ENCODE measurements at places on chromosomes 7 and 10.

- DNase-seq, result no peak
These were observed 77.5 kb downstream of the SEPTIN7 start for GRCh38 chr7:35878351-35878750.

- no peak for DNase-seq
These were observed 45.5 kb downstream of the VOPP1 start for GRCh38 chr7:55526770-55527169.

GRCh38 chr7:36115448-36116321, 37.4 kb upstream of the EEPD1 start:
- no peak for DNase-seq

- DNase-seq, result no peak
These were observed 82.4 kb upstream of the TRIL start for GRCh38 chr7:29040579-29040925.

- no peak for DNase-seq
These were observed 675.5 kb downstream of the XPNPEP1 start for GRCh38 chr10:109247814-109248213.

DNA sequence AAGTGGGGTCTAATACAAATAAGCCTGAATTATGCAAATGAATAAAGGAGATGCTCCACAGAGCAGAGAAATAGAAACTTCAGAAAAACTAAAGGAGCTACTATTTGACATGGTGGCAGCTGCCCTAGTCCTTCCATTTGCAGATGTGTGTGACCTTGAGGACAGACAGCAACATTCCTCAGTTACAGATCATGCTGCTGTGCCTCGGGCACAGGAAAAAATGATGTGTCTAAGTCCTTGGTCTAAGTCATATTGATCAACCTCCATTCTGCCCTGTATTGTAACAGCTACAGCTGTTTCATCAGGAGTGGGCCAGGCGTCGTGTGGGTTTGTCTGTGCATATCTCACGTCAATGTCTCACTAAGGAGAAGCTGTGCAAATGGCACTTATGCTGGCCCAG, 710.4 kb downstream of the TNS3 start:
- DNase-seq, result no peak

- no peak for DNase-seq
These were observed 9.7 kb upstream of the ANLN start for GRCh38 chr7:36379831-36380504.

DNA sequence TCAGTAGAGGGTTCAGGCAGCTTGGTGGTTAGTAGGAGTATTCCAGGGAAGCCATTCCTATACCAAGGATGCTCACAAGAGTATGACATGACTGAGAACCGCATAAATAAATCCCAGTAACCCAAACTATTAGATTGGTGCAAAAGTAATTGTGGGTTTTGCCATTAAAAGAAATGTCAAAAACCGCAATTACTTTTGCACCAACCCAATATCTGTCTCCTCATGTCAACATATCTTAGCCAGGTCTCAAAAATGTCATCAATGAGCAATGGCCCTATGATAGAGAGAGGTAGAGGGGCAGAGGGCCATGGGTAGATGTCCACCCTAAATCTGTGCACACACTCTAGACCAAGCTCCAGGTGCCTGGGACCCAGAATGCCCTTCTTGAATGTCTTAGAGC, 23.6 kb downstream of the NEUROD6 start:
- DNase-seq, result no peak

DNA sequence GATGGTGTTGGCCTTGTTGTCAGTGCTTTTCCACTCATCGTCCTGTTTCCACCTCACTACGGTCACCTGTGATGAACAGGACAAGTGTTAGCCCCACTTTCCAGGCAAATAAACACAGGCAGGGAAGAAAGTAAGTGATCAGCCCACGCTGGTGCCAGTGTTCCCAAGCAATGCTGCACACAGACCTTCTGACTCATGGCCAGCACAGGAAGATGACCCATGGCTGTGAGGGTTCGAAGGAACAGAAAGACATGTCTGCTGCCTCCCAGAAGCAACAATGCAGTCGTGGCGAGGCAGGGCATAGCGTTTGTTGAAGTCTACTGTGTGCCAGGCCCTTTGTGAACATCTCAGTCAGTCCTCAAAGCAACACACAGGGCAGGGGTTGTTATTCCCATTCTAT, 35.7 kb downstream of the SLC29A3 start:
- no peak for DNase-seq

DNA sequence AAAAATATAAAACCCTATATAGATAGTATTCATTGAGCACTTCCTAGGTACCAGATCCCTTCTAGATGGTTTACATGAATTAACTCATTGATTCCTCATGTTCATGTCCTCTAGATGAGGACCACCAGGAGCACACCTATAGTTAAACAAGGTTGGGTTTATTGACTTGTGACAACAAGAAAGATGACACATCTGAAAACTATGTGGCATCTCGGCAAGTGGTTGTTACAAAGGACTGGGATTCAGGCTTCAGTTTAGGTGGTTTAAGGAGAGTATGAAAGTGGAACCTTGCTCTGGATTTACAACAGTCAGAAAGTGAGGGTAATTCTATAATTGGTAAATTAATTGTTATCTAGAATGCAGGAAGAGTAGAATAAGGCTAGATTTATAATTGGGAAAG, 99.0 kb upstream of the PHF14 start:
- no peak for DNase-seq

DNA sequence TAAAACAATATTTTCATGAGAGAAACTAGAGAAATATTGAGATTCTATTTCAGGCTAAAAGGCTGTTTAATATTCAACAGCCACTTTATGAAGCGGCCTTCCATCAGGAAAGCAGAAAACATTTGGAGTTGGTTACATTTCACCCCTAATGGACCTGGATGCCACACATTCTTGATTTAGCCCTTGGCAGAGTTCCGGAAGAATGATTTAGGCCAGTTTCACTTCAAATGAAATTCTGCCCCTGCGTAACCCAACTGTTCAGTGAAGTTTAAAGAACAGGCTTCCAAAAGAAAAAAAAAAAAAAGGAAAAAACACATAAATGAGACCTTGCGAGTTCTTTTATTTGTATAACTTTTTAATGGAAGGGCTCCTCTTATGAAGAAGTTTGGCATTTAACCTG, 239.2 kb upstream of the AKR1E2 start:
- DNase-seq, result no peak

- no peak for DNase-seq
These were observed 34.8 kb upstream of the MSMB start for GRCh38 chr10:46080886-46081285.

GRCh38 chr10:113319479-113319878, 233.4 kb upstream of the HABP2 start:
- DNase-seq, result no peak

- DNase-seq, result no peak
These were observed 252.6 kb upstream of the COBL start for GRCh38 chr7:51569176-51569575.

DNA sequence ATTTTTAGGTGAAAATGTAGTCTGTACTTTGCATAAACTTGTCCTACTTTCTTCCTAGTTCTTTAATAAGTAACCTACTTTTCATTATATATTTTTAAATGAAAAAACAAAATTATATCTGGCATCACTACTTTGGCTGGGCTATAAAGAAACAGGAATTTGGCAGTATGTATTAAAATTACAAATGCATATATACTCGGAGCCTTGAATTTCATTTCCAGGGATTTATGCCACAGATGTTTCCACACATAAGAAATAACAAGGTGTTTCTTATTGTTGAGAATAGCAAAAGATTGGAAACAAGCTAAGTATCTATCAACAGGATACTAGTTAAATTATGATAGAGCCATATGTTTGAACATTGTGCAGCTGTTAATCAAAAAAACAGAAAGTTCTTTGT, 2.2 kb upstream of the ARHGAP12 start:
- no peak for DNase-seq

DNA sequence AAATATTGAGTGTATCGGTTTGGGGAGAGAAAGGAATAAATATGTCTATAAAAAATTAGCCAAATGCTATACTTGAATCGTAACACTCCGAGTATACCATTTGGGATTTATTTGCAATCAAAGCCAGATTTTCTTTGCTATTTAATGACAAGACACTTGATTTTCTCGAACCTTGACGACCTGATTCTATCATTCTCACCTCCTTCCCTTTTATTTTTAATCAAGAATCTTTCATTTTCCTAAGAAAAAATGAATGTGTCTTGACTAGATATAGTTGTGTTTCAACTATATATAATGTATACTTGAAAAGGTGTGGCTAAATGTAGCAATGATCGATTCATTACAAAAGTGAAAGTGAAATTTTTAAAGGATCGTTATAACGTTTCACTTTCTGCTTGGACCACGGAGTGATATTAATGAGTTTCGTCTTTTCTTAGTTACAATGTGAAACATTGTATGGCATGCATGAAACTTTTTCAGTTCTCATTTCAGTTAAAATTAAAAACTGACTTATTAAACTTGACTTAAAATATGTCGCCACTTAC, 562 bp downstream of the NUB1 start:
- peak; percentile 41 for DNase-seq

- no peak for DNase-seq
These were observed 149.4 kb downstream of the LRRN3 start for GRCh38 chr7:111240371-111240770.

DNA sequence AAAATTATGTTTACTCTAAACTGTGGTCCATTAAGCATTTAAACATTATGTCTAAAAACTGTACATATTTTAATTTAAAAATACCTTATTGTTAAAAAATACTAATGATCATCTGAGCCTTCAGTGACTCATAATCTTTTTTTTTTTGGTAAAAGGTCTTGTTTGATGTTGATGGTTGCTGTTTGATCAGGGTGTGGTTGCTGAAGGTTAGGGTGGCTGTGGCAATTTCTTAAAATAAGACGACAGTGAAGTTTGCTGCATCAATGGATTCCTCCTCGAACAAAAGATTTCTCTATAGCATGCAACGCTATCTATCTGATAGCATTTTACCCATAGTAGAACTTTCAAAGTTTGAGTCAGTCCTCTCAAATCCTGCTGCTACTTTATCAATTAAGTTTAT, 180.0 kb upstream of the AHR start:
- DNase-seq, result peak; percentile 31

DNA sequence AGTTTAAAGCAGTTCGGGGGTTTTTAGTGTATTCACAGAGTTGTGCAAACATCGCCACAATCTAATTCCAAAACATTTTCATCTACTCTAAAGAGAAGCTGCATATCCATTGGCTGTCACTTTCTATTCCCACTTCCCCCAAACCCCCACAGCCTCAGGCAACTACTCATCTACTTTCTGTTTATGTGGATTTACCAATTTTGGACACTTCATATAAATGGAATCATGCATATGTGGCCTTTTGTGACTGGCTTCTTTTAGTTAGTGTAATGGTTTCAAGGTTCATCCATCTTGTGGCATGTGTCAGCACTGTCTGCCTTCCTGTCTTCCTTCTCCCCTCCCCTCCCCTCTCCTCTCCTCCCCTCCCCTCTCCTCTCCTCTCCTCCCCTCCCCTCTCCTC, 78.5 kb upstream of the FZD1 start:
- DNase-seq, result no peak

GRCh38 chr7:351256-351655, 61.3 kb downstream of the FOXL3 start:
- DNase-seq, result peak; percentile 75

GRCh38 chr7:116340943-116341907, 130.9 kb downstream of the TES start:
- DNase-seq, result no peak

DNA sequence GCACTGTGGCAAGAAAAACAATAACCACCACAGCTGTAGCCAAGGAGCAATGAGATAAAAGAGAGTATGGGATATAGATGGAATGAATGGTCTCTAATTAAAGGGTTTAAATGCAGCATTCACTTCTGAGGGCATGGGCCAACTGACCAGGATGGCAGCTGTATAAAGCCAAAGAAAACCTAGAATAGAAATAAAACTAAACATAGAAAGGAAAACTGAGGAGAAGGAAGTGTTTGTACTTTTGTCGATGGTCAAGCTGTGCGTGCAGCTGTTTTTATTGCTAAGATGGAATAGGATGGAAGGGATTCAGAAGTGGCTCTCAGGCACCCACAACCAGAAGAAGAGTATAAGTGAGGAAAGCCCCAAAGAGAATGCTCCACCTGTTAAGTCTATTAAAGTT, 37.9 kb downstream of the ZC3HC1 start:
- no peak for DNase-seq

- DNase-seq, result no peak
These were observed 50.3 kb upstream of the SDK1 start for GRCh38 chr7:3250725-3251124.

DNA sequence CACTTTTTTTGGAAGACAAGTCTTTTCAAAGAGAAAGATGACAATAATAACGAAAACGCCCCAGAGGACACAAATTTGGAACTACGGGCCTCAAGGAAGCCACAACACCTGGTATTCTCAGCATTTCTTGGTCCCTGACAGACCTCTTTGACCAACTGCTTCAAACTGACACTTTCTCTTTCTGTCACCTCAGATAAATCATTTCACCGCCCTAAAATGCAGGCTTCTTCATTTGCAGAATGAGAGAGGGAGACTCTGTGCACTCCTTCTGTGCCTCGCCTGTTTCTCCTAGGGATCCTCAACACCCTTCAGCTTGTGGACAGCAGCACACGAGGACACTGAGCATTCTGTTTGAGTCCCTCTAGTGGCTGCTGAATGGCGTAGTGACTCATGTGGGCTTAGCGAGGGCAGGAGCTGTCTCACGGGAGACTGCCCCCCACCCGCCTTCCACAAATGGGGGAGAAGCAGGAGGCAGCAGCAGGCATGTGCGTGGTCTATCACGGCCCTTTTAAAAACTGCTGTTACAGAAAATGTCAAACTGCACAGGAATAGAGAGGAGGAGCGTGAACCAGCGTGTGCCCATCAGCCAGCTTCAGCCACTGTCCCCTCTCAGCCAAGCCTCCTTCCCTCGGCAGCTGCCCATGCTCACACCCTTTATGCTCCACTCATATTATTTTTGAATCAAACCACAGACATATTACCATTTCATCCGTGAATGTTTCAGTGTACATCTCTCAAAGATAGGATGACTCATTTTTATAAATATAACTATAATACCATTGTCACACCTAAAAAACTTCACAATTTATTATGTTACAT, 41.4 kb downstream of the GSDME start:
- DNase-seq, result no peak
